ENCODE measurements at places on chromosomes 4 and X.

DNA sequence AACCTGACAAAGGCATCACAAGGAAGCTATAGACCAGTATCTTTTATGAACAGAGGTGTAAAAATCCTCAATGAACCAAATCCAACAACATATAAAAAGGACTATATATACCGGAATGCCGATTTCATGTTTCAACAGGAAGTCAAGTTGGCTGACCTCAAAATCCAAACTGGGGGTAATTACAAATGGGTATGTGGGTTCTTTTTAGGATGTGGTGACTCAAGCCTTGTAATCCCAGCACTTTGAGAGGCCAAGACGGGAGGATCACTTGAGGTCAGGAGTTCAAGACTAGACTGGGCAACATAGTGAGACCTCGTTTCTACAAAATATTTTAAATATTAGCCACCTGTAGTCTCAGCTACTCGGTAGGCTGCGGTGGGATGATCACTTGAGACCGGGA is 10.4 kb downstream of the PRSS48 start:
- no peak for DNase-seq

DNA sequence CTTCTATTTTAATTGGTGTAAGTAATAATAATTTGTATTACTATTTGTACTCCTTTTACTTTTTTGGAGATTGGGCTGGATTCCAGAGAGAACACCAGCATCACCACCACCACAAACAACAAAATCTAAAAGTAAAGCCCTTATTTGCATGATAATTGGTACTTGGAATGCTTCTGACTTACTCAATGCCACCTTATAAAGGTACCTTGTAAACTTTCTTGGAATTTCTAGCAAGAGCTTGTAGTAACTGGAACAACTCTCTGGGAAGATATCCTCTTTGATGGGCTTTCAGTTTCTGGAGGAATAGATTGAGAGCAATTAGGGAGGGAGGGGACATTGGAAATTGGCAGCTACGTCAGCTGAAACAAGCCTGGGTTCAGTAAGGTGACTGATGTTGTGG is 20.2 kb upstream of the PITX2 start:
- DNase-seq: no peak

GRCh38 chr4:184053434-184053833 is 148.3 kb downstream of the STOX2 start:
- DNase-seq: no peak

GRCh38 chrX:137187540-137187939 is 153.7 kb upstream of the GPR101 start:
- no peak for DNase-seq

GRCh38 chr4:75525910-75526309 is 11.6 kb downstream of the THAP6 start:
- no peak for DNase-seq

DNA sequence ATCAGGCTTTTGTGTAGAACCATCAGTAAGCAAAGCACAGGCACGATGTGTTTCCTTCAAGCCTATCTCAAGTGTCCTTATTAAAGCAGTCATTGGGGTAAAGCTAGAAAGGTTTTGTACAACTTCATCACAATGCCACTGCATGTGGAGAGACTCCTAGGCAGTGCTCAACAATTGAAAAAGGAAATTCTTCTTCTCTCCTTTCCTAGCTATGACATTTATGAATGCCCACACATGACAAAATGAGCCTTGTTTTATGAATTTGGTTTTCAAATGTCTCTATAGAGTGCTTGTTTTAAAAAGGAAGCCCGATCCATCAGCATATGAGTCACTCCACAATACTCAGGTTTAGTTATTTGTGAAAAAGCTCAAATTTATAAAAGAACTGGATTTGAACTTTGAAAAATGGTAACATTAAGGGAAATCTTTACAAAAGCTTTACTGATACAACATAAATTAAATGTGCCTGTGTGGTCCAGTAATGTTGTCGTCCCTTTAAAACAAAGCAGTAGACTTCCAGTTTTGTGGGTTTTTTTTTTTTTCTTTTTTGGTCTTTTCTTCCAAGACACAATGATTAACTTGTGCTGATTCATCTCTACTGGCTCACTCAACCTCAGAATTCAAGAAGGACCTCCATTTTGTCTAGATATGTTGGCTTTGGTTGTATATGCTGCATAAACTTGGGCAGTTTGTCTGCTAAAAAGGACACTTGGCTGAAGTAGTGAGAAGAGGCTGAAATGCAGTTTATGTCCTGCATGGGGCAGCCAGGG is 273.8 kb downstream of the GASK1B start:
- DNase-seq: no peak

GRCh38 chr4:18980516-18981233 is 959.1 kb upstream of the LCORL start:
- no peak for DNase-seq

DNA sequence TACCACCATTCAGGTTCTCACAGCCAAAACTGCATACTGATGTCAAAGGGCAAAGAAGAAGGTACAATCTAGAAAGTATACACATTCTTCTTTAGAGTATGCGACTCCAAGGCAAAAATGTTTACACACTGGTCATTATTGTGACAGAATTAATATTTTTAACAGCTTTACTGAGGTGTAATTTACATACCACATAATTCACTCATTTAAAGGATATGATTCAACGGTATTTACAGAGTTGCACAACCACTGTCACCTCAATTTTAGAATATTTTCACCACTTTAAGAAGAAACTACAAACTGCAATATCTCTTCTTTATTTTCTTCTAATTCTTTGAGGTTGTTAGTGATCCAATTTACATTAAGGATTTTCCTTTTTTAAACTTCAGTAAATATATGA is 325.4 kb upstream of the SMIM31 start:
- DNase-seq: no peak

DNA sequence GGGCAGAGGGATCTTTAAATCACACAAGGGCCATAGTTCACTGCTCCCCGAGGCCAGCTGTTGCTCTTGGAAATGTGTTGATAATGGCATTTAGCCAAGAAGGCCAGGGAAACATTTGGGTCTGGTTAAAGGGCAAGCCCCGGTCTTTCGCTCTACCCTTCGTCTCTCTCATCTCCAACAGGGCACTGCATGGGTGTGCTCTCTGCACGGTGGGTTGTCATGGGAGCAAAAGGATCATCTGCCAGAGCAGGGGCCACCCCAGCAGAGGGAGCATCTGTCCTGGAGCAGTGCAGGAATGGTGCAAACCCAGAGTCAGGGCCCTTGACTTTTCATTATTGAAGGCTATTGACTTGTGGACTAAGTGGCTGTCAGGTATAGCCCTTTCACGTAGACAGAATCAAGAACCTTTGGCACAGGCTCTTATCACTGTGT is 22.7 kb upstream of the PGRMC2 start:
- DNase-seq: no peak

DNA sequence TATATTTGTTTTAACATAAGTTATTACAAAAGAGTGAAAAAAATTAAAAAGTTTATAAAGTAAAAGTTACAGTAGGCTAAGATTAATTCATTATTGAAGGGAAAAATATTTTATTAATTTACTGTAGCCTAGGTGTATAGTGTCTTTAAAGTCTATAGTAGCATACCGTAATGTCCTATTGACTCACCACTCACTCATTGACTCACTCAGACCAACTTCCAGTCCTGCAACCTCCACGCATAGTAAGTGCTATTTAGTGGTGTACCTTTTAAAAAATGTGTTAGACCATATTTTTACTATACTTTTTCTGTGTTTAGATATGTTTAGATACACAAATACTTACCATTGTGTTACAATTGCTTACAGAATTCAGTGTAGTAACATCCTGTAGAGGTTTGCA is 841.1 kb downstream of the CENPC start:
- no peak for DNase-seq

- DNase-seq: no peak
Measured at GRCh38 chrX:153623310-153624029, 23.5 kb upstream of the DUSP9 start.

DNA sequence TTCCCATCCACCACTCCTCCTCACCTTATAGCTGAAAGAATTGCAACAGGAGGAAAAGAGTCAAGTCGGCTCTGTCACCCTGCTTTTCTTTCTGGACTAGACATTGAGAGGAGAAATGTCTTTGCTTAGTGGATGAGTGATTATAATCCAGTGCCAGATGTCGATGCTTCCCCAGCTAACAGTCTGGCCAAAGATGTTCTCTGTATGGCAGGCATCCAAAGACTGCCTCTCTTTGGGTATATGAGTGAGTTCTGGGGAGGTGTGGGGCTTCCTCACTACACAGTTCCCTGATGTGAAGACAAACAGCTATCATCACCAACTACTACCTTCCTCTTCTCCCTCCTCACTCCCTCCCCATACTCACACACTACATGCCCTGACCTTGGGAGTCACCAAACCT is 90.9 kb downstream of the COMMD8 start:
- no peak for DNase-seq

DNA sequence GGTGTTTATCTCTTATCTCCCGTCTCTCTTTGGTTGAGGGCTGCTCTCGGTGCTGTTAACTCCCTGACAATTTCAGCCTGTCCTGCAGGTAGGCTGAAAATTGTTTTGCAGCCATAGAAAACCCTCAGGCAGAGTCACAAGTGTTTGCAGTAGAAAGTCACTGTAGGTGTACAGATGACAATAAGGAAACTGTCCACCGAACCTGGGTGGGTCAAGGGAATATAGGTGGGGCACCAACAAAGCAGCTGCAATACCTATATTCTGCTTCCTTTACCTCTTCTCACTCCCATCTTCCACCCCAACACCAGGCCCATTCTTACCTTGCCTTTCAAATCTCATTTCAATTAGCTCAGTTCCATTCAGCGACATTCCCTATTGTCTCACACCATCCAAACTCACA is 381.8 kb downstream of the PPP1R2C start:
- no peak for DNase-seq

GRCh38 chr4:180304321-180304720 is 1938.9 kb upstream of the TENM3 start:
- DNase-seq: no peak

DNA sequence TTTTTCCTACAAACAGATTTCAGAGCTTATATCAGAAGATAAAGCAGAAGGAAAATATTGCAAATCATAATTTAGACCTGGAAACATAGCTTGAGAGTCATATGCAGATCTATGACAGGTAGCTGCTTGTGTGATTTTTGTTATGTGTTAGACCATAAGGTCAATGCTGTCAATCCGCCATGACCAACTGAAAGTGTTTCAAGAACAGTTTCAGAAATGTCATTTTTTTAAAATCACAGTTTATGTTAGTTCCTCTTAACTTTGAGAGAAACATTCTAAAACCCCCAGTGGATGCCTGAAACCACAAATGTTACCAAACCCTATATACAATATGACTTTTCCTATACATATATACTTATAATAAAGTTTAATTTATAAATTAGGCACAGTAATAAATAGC is 391.3 kb upstream of the FAM241A start:
- no peak for DNase-seq

DNA sequence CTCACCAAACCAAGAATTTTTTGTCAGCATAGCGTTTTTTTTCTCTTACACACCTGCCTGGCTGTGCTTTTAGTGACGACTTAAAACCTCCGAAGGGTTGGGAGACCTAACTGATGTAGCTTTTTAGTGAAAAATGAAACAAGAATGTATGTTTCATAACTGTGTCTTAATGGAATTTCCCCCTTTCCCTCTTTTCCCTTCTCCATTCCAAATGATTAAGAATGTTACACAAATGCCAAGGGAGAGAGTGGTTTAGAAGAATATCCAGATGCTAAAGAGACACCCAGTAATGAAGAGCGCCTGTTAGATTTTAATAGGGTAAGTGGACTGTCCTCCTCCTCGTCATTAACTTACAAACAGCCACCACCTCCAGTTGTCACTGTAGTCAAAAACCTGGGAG is 33.2 kb upstream of the TBC1D14 start:
- DNase-seq: no peak

GRCh38 chrX:118761939-118762707 is 34.7 kb downstream of the IL13RA1 start:
- DNase-seq: no peak

DNA sequence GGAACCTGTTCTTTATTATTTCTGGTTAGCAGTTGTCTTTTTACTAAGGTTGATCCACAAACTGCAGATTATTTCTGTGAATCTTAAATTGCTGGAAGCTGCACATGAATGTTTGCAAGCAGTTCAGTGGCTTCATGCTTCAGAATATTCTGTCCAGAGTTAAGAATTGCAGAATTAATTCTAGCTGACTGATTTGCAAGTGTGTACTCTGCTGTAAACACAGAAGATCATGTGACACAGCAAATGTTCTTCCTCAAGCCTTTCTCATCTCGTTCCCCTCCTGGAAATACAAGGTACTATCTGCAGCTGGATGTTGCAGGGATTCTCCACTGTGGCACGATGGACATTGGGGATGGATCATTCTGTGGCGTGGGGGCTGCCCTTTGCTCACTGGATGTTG is 16.8 kb upstream of the CLTRN start:
- no peak for DNase-seq

GRCh38 chr4:139167774-139168444 is 9.1 kb downstream of the ELF2 start:
- no peak for DNase-seq

GRCh38 chr4:166421556-166422156 is 548.6 kb downstream of the TLL1 start:
- DNase-seq: no peak

DNA sequence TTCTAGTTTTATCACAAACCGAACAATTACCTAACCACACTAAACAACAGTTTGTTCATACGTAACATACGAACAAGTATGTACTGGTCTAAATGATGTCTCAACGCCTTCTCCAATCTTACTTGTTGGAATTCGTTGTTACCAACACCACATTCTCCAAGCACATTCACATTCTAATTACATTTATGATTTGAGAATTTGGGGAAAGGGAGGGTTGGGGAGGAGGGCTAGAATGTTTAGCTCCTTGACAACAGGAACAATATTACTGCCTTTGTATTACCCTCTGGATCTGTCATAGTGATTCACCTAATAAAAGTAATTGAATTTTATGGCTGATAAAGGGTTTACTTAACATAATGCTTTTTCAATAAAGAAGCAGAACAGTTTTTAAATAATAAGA is 24.4 kb downstream of the LCORL start:
- DNase-seq: no peak

- DNase-seq: no peak
Measured at GRCh38 chr4:77344001-77344400, 187.0 kb downstream of the CCNG2 start.

GRCh38 chr4:21209860-21210259 is 509.6 kb downstream of the PACRGL start:
- DNase-seq: no peak

DNA sequence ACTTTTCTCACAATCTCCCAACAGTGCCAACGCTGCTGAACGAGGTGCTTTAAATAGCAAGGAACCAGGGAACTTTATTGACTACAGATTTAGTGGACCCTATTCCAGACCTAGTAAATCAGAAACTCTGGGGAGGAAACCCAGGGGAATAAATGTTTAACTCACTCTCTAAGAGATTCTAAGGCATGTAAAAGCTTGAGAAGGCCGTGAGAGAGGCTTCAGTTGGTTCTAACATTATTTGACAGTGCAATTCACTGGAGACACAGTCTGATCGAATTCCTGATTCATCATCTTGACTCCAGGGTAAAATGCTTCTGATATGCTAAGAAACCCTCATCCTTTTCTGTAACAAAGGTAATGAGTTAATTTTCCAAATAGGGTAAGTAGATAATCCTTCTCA is 494.4 kb downstream of the KCNIP4 start:
- DNase-seq: no peak

GRCh38 chr4:81573840-81574239 is 102.1 kb upstream of the RASGEF1B start:
- DNase-seq: no peak

- no peak for DNase-seq
Measured at GRCh38 chrX:68571292-68571609, 72.4 kb downstream of the YIPF6 start.

Measured in activated CD8-positive, alpha-beta memory T cell treated with anti-CD3 and anti-CD28 coated beads for 4 hours (primary cell).